ENCODE measurements at places on chromosomes 3 and 15.

DNA sequence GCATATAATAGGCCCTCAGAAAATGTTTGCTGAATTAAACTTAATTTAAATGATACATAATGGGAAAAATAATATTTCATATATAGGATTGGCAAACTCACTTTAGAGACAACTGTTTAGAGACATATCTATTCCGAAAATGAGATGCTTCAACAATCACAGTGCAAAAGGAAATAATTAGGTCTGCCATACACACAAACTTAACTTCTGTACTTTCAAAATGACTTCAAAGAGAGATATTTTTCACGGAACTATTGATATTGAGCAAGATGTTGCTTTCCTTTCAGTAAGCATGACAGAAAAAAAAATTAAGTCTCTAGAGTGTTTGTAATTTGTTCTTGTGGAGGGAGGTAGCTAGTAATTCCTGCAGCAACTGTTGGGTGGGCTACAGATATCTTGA is 769.5 kb downstream of the TUSC7 start:
- DNase-seq, result no peak

GRCh38 chr3:156148946-156149381 is 28.6 kb downstream of the KCNAB1 start:
- DNase-seq, result peak; percentile 71

- no peak for DNase-seq
Observed at GRCh38 chr3:112143689-112144088, 10.6 kb upstream of the GCSAM start.

GRCh38 chr15:100194996-100195395 is 146.8 kb downstream of the ADAMTS17 start:
- no peak for DNase-seq

DNA sequence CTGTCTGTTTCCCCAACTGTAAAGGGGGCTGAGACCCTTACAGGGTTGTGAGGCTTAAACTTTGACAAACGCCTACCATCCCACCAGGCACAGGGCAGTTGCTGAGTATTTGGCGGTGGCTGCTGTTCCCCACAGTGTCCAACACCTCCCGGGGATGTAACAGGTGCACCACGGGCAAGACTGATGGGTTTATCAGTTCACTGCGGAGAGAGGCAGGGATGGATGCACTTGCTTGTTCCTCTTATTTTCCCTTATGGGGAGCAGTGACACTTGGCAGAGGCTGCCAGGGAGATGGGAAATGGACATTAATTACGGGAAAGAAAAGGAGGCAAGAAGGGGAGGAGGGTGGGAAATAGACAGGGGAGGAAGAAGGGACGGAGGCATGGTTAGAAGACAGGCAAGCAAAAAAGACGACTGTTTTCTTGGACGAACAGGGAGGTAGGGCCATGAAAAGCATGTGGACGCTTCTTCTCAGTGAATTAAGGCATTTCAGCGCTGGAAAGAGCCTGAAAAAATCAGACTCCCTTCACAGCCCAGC is 16.6 kb upstream of the ADIPOQ start:
- DNase-seq, result peak; percentile 54

DNA sequence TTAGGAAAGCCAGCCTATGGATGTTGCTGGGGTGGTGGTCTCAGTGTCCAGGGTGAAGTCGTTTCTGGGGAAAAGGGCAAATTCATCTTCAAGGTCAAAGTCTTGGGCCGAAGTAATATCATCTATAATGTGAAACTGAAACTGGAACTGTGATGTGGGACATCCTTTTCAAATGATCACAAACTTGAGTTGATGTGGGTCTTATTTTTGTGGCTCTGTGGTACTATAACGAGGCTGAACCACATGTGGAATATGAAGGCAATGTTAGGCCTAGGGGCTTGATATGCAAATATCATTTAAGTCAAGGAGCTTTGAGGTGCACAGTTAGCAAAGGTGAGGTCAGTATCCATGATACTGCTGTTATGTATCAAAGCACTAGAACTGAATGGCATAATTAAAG is 1.5 kb upstream of the CD200R1L start:
- no peak for DNase-seq

GRCh38 chr15:73718694-73719093 is 34.5 kb downstream of the INSYN1 start:
- DNase-seq, result no peak

GRCh38 chr3:6714962-6715361 is 146.0 kb upstream of the GRM7 start:
- no peak for DNase-seq

GRCh38 chr15:29266052-29266582 is 3.5 kb downstream of the NSMCE3 start:
- DNase-seq, result no peak

DNA sequence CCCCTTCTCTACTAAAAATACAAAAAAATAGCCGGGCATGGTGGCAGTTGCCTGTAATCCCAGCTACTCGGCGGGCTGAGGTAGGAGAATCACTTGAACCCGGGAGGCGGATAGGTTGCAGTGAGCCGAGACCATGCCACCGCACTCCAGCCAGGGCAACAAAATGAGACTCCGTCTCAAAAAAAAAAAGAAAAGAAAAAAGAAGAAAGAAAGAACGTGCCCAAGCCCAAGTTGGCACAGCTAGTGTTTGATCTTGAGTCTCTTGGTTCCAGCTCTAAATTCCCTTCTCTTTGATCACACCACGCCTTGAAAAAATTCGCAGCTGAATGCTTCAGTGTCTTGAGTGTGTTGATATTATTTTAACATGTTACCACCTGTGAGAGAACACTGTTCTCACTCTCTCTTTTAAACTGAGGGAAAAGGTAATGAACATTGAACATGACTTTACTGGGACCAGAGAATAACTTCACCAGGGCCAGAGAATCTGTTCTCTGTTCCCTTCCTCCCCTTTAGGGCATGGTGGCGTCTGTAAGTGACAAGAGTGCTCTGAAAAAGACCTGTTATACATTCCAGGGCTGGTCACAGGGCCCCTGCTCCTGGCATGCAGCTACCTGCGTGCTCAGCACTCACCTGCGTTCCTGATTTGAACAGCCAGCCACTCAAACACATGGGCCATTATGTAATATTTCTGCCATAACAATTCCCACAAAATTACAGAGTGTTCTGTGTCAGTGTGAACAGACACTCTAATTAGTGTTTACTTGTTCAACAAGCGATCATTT is 19.0 kb downstream of the SLCO3A1 start:
- no peak for DNase-seq

DNA sequence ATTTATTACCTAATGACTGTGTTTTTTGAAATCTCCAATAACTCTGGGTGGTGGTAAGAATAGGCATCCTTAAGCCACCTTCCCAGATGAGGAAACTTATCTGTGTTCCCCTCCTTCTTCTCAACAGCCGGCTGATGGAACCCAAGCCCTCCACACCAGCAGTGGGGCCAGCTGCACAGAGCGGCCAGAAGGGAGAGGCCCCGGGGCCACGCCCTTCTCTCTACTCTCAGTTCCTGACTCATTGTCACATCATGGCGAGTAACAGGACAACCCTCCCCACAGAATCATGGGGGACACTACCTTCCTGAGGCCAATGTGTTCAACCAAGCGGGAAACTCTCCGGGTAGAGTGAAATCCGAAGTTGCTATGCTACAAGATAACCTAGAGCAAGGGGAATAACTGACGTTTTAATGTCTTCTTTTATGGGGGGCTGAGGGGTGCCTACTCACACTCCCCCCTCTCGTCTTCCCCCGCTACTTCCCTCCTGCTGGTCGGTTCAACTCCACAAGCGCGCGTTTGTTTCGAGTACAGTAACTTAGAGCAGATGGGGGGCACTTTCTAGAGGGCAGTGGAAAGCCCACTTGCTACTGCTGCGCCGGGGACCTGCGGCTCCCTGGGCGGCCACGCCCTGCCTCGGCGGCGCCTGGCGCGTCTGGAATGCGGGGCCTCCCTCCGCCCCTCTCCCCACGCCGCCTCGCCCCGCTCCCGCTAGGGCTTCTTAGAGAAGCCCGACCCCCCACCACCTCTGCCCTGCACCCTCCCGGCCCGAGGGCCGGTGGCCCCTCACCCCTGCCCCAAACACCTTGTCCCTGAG is 621 bp downstream of the ANXA2 start:
- DNase-seq, result peak; percentile 89

GRCh38 chr3:37338500-37338899 is 164.1 kb upstream of the LRRFIP2 start:
- no peak for DNase-seq

- DNase-seq, result peak; percentile 35
Observed at GRCh38 chr3:8733332-8734094, at the start of gene CAV3. TSS of gene CAV3 (plus strand) at chr3:8733802. CDS start at chr3:8733877, 75 bp downstream.

DNA sequence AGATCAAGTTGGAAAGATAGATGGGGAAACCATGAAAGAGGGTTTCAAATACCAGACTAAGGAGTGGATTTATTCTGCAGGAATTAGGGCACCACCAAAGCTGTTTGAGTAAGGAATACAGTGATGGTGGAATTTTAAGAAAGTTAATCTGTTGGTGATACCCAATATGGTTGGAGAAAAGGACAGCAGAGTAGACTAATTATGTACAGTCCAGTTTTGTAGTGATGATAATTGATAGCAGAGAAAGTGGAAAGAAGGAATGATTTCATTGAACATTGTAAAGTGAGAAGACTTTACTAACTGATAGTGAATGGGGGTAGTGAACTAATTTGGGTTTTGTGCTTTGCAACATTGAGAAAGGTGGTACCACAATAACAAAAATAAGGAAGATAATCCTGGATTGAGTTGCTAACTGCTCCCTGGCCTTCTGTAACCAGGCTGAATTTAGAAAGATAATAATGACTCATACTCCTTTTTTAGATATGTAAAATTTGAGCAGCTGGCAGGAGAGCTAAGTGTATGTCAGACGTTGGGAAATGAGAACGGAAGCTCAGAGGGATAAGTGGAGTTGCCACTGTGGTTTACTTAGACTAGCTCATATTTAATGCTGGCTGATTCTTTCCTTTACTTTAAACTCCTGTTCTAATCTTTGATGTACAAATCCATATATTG is 16.9 kb downstream of the TCAIM start:
- no peak for DNase-seq

GRCh38 chr3:185958626-185959025 is 20.8 kb upstream of the TRA2B start:
- no peak for DNase-seq

DNA sequence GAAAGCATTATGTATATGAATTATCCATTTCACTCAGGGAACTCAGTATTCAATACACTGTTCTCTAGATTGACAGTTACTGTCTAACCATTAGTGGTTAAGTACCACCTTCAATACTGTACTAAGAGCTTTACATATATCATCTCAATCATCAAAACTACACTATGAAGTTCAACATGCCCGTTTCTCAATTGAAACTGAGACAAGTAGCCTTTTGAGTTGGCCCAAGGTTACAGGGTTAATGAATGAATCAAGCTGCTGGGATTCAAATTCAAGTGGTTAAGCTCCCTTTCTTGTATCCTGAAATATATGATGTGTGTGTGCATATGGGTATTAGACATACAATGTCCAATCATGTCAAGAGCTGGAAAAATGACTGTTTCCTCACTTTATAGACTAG is 5.8 kb downstream of the TASOR start:
- no peak for DNase-seq

DNA sequence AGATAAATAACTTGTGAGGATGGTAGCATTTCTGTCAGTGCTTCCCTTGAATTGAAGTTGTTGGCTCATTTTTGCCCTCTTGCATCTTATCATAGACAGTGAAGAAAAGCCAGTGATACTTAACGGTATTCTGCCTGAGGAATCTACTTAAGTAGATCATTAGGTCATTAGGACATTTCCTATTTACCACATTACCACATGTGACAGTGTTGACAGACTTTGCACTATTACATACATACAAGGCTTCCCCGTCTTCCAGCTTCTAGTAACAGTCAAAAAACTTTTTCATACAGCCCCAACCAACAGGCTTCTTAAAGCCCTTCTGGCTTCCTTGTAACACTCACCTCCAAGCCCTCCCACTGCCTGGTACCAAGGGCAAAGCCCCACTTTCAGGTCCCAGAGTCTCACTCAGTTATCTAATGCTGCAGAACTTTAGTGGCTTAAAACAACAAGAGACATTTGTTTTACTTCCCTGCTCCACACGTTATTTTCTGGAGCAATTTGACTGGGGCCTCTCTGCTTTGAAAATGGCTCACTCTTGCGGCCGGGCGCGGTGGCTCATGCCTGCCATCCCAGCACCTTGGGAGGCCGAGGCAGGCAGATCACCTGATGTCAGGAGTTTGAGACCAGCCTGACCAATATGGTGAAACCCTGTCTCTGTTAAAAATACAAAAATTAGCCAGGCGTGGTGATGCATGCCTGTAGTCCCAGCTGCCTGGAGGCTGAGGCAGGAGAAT is 40.0 kb downstream of the ASB7 start:
- no peak for DNase-seq

DNA sequence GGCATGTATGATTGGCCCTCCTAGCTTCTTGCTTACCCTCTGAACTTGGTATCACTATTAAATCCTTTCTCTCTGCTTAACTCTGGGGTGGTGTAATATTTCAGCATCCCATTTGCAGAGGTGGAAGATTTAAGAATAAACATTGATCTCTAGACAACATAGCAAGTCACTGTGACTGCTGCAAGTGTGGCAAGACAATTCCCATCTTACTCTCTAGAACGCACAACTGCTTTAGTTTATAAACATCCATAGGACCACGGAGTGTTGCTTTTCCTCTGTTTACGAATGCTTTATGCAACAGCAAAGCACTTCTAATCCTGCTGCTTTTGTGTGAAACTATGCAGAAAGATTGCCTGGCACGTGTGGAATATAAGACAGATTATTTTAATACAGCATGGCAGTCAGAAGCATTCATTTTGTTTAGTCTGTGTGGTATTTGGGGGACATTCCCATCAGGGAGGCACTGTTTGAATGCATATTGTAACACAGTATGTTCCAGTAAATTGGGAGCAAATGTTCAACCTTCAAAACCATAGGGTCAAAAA is 338.9 kb upstream of the TMCO5A start:
- no peak for DNase-seq

DNA sequence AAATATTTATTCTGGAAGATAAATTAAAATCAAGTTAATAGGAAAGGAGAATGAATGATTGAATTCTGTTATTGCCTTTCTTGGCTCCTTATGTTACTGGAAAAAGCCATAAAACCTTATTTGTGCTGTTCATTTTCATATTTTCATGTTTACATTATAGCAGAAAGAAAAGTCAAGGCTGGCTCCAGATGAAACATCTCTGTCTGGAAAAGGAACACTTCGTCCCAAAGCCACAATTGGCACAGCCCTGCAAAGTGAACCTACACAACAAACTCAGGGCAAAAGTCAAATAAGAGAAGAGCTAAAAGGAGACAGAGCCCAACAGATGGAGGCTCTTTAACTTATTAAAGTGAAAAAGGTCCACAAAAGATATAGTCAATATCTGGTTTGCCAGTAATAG is 73.4 kb downstream of the GTPBP8 start:
- no peak for DNase-seq

DNA sequence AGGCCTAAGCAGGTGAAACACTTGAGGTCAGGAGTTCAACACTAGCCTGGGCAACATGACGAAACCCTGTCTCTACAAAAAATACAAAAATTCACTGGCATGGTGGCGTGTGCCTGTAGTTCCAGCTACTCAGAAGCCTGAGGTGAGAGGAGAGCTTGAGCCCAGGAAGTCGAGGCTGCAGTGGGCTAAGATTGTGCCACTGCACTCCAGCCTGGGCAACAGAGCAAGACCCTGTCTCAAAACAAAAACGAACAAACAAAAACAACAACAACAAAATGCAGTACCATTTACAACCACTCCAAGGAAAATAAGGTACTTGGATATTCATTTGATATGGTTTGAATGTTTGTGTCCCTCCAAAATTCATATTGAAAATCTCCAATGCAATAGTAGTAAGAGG is 15.6 kb upstream of the TRANK1 start:
- no peak for DNase-seq

- DNase-seq, result no peak
Observed at GRCh38 chr3:16503191-16503776, 10.2 kb downstream of the RFTN1 start.

All from ascending aorta (tissue), 2 donors.